ENCODE measurements at places on chromosomes 2 and 18.
A peak's percentile ranks its signal among the peaks of the same experiment; 100 is the strongest.

GRCh38 chr2:71690876-71691475 is 237.6 kb downstream of the DYSF start:
- no peak for DNase-seq

GRCh38 chr2:204989877-204990276 is 444.6 kb downstream of the PARD3B start:
- DNase-seq = no peak

GRCh38 chr18:13566941-13567746 is 159.2 kb downstream of the FAM210A start:
- peak; percentile 56 for DNase-seq

DNA sequence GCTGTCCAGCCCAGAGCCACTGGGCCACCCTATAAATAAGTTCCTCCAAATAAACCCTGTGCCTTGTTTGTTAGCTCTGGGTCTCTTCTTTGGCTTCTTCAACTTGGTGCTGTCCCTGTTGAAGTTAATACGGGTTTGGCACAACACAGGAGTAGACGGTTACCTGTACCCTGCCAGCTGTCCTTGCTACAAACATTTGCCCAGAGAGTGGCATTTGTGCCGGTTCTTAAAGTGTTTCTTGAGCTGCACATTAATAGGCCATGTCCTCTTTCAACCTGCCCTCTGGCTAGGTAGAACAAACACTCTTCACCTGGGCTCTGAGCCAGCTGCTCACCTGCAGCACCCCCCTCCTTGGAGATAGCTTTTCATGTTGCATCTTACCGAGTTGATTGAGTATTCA is 139.2 kb downstream of the NEDD4L start:
- no peak for DNase-seq

DNA sequence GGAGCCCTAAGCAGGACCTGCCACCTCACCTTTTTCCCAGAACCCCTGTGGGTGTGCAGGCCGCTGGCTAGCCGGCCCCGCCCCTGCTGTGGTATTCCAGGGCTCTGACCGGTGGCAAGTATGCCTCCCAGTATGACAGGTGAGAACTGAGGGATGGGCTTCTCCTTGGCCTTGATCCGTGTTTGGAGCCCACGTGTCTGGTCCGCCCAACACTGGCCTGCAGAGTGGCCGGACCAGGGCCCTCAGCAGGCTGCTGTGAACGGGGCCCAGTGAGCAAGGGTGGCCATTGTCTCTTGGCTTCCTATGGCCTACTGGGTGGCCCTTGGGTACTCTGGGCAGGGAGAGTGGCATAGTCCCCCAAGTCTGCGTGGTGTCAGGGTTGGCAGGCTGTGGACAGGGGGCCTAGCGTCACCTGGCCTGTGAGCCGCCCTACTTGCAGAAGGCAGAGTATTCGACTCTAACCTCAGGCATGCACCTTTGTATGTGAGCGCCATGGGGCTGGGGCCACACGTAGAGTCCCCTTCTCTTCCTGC is 1.8 kb downstream of the RNPEPL1 start:
- no peak for DNase-seq

All from common myeloid progenitor, CD34-positive (primary cell).